ENCODE measurements at places on chromosomes 2 and 18.

- no peak for DNase-seq
Observed at GRCh38 chr2:66488946-66489345, 54.0 kb downstream of the MEIS1 start.

DNA sequence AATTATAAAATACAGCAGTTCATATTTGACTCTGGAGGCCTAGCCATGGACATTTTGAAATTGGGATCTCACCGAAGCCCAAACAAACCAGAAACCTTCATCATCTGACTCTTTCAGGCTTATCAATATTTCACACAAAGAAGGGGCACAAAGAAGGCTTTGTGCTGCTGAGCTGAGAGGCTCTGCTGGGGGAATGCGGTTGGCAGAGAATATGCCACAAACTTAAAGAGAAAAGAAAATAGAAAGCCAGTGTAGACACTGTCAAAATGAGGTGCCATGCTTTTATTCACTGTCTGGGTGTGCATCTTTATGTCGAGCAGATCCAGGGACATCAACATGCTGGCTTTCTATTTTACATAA lies 162.6 kb downstream of the QPCT start:
- DNase-seq = no peak

- peak; percentile 7 for DNase-seq
Observed at GRCh38 chr2:163732727-163733126, 3.1 kb downstream of the FIGN start.

- no peak for DNase-seq
Observed at GRCh38 chr18:66457245-66457644, 146.6 kb downstream of the CDH19 start.

- no peak for DNase-seq
Observed at GRCh38 chr2:240786355-240786841, 33.6 kb downstream of the KIF1A start.

GRCh38 chr18:32922951-32923430 lies 150.2 kb upstream of the KLHL14 start:
- no peak for DNase-seq

DNA sequence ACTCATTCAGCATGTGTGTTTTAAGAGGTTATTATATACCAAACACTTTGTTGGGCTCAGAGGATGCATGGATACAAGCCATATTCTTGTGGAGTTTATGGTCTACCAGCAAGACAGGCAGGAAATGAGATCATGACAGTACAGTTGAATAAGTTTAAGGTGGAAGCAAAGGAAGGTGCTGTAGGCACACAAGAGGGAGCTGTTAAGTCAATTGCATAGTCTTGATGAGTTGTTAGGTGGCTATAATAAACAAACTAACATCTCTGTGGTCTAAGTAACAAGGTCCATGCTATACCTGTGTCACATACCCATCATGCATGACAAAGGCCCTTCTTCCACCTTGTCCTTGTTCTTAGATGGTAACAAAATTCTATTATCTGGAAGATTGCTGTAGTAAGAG lies 538.3 kb downstream of the CNTNAP5 start:
- DNase-seq = no peak

GRCh38 chr2:143816916-143817315 lies 687.7 kb downstream of the ARHGAP15 start:
- no peak for DNase-seq

GRCh38 chr2:26086779-26087178 lies 52.9 kb downstream of the RAB10 start:
- no peak for DNase-seq

DNA sequence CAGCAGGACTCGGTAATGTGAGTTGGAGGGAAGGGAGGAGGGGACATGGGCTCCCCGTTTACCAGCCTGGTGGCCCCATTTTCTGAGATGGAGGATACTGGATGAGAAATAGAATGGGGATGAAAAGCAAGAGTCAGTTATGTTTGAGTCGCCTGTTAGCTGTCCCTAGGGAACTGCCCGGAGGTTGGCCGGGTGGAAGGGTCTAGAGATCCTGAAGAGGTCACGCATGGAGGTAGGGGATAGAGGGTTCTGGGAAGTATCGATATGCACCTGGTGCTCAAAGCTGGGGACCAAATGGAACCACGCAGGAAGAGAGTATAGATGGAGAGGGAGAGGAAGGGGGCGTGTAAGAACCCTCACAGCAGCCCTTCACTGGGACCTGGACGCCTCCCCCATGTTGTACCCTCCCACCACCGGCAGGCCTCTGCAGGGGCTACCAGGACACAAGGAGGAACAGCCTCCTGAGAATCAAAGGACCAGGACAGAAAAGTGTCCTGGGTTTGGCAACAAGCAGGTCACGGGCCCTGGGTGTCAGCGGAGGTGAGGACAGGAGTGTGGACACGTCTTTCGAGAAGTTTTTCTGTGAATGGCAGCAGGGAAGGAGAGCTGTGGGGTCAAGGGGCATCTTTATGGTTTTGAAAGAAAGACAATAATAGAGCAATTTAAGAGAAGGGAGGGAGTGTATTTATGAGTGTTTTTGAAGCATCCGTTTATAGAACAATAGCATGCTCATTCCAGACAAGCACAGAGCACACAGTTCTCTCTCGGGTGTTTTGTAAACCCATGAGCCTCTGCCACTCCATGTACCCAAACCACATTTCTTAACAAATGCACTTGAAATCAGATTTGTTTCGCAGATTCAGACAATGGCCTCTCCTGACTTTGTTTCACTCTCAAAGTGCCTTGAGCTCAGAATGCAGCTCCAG lies 132.2 kb downstream of the SMAD7 start:
- DNase-seq = no peak

DNA sequence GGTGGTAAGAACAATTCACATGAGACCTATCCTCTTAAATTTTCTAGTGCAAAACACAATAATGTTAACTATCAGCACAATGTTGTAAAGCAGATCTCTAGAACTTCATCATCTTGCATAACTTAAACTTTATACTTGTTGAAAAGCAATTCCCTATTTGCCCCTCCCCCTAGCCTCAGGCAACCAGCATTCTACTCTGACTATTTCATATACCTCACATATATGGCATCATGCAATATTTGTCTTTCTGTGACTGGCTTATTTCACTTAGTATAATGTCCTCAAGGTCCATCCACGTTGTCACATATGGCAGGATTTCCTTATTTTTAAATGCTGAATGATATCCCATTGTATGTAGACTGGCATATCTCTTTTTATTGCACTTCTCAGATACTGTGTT lies 86.5 kb downstream of the STRADB start:
- no peak for DNase-seq
